ENCODE measurements at places on chromosomes 3 and 15.

DNA sequence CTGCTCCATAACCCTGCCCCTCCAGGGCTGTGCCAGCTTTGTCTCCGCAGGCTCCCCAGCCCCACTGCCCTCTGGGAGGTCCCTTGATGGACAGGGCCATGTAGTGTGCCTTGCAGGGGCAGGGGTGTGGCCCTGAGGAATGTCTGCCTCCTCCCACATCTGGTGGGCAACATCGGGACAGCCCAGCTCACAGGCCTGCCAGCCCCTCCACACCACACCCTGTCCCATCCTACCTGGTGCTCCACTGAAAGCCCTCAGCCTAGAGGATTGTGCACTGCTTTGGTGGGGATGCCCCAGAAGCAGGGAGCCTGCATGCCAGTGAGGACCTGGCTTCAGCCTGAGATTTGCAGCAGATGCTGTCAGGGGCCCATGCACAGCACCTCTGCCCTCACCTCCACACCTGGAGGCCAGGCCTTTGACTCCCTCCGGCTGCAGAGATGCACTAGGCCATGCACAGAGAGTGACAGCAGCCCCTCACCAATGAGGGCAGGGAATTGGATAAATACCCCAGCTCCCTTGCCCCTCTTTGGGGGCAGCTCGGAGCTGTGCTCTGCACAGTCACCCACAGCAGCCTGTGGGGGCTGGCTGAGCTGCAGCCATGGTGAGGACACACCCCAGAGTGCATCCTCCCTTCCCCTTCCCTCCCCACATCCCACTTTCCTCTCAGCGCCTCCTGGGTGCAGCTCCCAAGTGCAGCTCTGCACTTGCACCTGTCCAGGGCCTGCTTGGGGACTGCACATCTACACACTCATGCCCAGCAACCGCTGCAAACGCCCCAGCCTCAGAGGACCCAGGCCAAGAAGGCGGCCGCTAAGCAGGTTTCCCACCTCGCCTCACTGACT, 2.7 kb downstream of the C3orf22 start:
- DNase-seq = no peak

GRCh38 chr3:8481380-8481779, 20.2 kb upstream of the LMCD1 start:
- DNase-seq = no peak

DNA sequence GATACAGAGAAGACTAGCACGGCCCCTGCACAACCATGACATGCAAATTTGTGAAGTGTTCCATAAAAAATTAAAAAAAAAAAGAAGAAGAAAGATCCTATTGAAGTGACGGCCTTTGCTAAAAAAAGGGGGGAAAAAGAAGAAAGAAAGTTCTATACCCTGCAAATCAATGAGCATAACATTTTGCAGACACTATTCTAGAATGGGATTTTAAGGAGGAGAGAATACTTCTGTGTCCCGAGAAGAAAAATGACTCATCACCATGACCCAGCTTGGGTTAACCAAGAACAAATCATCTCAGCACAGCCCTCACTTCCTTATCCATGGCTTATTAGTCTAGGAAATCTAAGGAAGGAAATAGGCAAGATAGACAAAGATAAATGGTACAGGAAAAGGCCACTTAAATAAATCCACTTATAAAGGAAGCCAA, 7.4 kb upstream of the SH3BP5 start:
- DNase-seq = peak; percentile 31

GRCh38 chr15:34012461-34013028, 26.5 kb downstream of the AVEN start:
- no peak for DNase-seq

DNA sequence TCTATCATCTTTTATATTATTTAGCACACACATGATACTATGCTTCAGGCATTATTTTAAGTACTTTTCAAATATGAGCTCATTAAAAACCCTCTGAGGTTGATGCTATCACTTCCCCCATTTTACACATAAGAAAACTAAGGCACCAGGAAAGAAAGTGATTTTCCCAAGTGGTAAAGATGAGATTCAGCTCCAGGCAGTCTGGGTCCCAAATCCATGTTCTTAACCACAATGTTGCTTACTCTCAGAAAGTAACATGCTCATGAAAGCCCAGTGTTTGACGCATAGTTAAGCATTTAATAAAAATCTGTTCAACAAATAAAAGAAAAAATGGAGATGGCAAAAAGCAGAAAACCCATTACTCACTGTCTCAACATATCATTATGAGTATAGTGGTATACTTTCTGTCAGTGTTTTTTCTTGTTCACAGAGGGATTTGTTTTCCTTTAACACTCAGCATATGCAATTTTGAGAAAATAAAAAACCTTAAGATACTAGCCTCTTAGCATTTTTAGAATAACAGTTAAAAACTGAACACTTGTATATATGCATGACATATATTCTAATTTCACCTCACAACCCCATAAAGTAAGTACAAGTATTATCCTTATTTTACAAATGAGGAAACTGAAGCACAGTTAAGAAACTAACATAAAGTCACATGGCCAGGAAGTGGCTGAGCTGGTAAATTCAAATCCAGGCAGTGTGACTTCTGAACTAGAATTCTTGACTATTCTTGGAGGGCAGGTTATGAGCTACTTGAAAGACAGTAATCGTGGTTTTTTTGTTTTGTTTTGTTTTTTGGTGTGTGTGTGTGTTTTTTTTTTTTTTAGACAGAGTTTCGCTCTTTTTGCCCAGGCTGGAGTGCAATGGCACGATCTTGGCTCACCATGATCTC, 10.4 kb downstream of the PEAK1 start:
- no peak for DNase-seq

- no peak for DNase-seq
Observed at GRCh38 chr3:131454501-131454900, 48.3 kb downstream of the MRPL3 start.

- DNase-seq = peak; percentile 39
Observed at GRCh38 chr15:100383302-100384107, 41.7 kb upstream of the ADAMTS17 start.

- DNase-seq = peak; percentile 60
Observed at GRCh38 chr15:89654847-89655805, at the start of gene KIF7. Gene KIF7, minus strand, starts transcription at chr15:89655467. Its CDS starts 2,537 bp downstream, at chr15:89652930.

DNA sequence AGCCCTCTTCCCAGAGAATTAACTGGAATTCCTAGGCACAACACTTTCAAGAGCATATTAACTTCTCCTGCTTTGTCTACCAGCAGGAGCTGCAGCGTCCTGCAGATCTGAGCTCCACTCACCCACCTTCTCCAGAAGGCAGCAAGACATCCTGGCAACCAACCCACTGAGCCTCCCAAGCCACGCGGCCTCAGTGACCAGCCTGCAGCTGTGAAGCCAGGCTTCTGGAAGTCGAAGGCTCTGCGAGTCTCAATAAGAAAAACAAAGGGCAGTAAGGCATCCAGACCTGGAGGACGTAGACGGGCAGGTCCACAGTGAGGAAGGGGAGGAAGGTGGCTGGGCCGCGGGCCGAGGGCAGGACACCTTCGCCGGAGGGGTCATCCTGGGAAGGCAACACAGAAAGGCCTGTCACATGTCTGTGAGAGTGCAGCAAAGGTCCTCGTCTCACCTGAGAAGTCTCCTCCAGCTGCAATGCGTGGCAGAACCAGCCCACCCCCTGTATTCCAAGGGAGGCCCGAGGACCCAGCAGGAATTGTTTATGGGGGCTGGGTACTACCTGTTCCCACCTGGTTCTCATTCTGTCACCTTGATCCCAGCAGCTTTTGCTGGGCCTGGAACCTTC, 36.2 kb downstream of the ZXDC start:
- DNase-seq = no peak

DNA sequence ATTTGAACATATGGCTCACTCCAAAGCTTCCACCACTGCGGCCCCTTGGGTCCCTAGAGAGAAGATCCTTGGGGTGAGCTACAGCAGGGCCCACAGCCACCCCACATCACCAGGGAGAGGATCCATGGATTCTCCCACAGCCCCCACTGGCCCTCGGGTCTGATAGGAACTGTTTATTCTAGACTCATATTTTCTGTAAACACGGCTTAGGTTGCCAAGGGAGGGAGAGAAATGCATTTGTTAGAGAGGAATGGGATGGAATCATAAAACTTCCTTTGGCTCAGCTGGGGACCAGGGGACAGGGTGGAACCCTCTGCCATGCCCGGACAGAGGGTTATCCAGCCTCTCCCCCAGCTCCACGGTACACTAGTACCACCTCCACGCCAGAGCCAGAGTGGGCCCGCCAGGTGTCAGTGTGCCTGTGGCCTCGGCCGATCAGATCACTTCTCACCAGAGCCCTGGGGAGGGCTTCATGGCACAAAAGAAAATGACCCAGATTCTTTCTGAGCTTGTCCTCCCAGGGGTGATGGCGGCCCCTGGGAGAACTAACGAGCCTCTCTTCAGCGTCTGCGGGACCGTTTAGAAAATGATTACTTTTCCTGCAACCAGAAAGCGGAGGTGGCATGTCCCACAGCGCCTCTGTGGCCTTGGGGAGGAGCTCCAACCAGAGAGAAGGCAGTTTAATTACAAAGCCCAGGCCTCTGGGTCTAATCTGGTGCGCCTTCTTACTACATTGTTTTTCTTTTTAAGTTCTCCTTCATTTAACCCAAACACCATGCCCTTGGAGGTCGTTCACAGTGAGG, 33.7 kb downstream of the ADCY5 start:
- DNase-seq = no peak

GRCh38 chr3:46974421-46975171, 1.9 kb downstream of the CCDC12 start:
- DNase-seq = no peak

DNA sequence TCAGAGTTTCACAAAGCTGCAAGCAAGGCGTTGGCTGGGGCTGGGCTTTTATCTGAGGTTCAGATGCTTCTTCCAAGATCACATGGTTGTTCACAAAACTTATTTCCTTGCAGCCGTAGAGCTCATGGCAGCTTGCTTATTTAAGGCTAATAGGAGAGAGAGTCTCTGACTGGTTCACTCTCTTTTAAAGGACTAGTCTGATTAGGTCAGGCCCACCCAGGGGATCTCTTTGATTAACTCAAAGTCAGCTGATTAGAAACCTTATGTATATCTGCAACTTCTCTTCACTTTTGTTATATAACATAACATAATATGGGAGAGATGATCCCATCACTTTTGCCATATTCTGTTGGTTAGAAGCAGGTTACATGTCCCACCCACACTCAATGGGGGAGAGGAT, 99.9 kb upstream of the CCNL1 start:
- no peak for DNase-seq

Data from A549 (cell line).